Heart left ventricle (tissue), 16 donors: ENCODE measurements at places on chromosomes 6 and 20. TPM values are rescaled to one million over a fixed set of nuclear protein-coding genes. Genes with fewer than 3 reads are reported as not detected.

GRCh38 chr6:100176311-100176950 is 182.4 kb upstream of the MCHR2 start:
- DNase-seq: peak; percentile 9

GRCh38 chr20:50810063-50810462 is 15.2 kb downstream of the BCAS4 start:
- DNase-seq: no peak

The LYRM4 gene
- 20.0 TPM for total RNA-seq

DNA sequence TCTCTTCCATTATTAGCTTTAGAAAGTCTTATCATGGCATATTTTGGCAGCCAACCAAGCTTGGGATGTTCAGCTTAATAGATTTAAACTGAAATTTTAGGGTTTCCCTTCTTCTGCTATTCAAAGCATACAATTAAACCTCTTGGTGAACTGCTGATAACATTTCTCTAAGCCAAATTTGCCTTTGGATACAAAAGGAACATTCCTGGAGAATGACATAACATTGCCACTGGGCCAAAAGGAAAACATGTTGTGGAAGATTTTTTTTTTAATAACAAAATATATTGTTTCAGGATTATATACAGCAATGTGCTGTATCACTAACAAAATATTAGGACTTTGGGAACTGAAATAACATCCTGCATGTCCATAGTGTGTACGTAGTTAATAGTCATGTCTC is 215.1 kb upstream of the TBX18 start:
- no peak for DNase-seq

DNA sequence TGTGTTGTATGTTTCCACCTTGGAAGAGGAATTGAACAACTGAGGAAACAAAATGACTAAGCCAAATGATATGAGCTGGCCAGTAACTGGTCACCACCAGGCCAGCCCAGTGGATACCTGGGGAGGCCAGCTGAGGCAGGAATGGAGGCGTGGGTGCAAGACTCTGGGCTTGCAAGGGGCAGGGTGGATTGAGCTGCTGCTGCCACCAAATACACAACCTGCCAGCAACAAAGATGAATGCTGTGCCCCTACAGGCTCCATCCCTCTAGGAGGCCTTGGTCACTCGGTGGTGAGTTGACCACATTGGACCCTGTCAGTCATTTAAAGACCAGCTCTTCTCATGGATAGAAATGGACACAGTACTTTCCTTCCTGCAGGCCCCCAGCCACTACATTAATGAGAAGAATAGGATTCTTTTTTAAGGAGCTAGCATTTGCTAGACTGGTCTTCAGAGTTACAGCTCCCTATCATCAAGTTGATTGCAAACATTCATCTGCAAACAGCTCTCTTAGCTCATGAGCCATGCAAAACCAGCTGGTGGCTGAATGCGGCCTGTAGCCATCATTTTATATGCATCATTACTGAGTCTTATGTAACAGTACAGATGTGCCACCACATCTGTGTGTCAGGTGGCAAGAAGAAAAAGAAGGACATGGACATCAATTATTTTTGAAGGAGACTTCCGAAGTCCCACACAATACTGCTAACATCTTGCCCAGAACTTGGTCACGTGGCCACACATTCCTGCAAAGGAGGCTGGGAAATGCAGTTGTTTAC is 26.3 kb upstream of the SLC22A3 start:
- no peak for DNase-seq

DNA sequence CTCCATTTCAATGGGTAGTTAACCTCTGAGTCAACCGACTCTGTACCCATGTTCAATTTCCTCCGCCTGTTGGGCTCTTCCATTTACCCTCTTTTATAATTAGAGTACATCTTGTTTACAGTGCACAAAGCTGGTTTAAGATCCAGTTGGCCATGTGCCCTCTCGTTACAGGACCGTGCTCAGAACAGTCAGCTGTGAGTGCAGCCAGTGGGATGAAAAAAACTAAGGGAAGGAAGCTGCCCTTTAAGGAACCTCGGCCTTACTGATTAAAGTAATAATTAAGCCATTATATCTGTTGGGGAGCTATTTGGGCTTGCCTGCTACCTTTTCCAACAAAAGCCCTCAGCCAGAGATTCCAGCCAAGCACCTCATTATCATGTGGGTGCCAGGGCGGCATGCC is 68.8 kb downstream of the TMEM170B start:
- no peak for DNase-seq

- no peak for DNase-seq
Measured at GRCh38 chr20:1928154-1928553, 32.9 kb downstream of the SIRPA start.

DNA sequence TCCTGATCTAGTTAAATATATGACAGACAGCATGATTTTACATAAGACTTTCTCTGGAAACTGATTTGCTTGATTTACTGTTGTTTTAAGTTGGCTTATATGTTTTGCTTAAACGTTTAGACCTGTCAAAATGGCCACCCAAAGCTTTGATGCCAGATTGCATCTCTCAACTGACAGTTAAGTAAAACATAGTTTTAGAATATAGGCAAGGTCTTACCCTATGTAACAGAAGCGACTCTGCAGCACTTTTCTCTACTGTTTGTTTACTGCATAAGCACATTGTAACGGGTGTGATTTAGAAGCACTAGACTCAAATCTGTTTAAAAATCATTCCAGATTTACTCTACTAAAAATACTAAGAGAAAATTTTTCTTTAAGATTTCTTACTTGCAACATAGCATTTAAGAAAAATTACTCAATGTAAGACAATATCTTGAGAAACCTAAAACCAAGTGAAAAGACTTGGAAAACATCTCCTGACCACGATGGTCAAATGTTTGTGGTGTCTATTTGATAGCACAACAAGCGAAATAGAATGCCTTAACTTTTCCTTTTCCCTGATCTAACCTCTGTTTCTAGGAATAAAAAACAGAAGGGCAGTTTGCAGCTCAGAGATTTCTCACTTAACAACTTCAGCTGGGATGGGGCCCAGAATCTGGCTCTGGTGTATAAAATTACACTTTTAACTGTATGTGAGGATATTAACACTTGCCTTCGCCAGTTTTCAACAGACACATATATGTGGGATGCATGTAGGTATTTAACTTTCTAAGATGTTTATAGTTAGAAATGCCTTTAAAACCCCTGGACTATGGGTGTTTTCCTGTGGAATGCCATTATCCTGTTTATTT is 47.4 kb downstream of the AIG1 start:
- no peak for DNase-seq

DNA sequence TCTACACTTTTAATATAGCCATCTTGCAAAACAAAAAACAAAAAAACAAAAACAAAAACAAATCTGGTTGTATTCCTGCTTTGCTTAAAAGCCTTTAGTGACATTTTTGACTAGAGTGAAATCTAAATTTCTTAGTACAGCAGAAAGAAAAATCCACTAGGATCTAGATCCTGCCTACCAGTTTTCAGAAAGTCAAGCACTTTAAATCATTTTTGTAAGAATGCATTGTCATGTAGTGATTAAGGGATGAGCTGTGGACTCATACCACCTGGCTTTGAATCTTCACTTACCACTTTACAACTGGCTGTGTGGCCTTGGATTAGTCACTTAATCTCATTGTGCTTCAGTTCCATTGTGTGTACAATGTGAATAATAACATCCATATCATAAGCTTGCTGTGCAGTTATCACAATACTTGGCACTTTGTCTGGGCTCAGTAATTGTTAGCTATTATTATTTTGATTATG is 4.0 kb downstream of the MKKS start:
- DNase-seq: no peak
